ENCODE measurements at places on chromosomes 16 and 17.

DNA sequence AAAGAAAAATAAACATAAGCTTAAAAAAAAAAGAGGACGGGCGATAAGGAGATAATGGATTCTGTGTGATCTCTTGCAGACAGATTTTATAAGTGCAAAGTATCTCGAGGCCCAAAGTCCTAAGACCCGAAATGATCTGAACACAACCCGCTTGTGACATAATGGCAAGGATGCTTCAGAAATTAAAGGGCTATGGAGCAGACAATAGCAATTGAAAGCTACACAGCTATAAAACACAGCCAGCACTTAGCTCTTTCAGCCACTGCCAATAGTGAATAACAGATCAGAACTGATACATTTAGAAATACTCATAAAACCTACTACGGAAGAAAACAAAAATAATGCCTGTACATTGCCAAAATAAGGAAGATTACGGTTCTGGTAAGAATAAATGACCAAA is 117.5 kb downstream of the ZFHX3 start:
- DNase-seq: no peak

- DNase-seq: no peak
Observed at GRCh38 chr17:45120558-45120957, 11.8 kb downstream of the PLCD3 start.

GRCh38 chr17:18033442-18034099 is 5.4 kb downstream of the ATPAF2 start:
- DNase-seq: peak; percentile 79

GRCh38 chr17:55386796-55387332 is 34.8 kb downstream of the MMD start:
- DNase-seq: no peak

DNA sequence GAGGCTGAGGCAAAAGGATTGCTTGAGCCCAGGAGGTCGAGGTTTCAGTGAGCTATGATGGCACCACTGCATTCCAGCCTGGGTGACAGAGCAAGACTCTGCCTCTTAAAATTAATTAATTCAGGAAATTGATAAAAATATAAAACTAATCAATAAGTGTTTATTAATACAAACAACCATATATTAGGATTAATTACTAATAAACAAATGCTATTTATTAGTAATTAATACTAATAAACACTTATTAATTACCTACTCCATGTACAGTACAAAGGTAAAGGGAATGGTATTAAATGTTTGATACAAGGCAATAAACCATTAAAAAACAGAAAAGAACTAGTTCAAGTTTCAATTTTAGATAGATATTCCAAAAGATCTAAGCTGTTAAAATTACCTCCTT is 119.2 kb upstream of the C17orf78 start:
- no peak for DNase-seq

DNA sequence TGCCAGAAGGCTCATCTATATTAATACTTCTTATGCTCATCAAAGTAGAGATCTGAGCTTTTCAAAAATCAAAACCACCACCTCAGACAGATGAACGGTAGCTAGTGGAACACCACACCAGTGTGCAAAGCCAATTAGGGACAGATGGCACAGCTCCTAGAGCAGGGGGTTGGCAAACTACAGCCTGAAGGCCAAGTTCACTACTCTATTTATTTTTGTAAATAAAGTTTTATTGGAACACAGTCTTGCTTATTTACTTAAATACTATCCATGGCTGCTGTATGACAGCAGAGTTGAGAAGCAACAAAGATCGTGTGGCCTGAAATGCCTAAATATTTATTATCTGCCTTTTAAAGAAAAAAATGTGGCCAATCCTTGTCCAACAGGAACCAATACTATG is 56.8 kb downstream of the AMFR start:
- DNase-seq: no peak

GRCh38 chr16:8005096-8005860 is 585.0 kb downstream of the TMEM114 start:
- no peak for DNase-seq

GRCh38 chr16:19907161-19907992 is 22.7 kb upstream of the GPRC5B start:
- peak; percentile 53 for DNase-seq

DNA sequence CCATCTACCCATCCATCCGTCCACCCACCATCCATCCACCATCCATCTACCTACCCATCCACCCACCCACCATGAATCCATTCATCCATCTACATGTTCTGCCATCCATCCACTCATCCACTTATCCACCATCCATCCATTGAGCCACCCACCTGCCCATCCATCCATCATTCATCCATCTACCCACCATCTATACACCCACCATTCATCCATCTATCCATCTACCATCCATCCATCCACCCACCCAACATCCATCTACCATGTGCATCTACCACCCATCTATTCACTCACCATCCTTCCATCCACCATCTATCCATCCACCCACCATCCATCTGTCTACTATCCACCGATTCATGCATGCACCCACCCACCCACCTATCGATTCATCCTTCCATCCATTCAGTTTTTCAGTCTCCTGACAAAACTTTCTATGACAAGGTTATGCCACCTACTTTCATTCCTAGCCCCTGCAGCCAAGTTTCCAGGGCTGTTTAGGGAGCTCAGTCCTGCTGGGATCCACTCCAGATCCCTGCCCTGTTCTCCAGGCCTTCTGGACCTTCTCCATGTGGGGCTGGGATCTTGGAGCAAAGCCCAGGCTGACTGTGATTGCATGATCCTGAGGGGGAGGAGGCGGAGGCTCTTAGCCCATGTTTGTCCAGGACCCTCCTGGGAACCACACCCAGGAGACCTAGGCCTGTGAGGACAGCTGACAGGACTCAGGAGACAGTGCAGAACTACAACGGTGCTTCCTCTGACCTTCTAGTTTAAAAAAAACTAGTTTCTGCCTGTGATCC is 27.4 kb downstream of the BCO1 start:
- no peak for DNase-seq

GRCh38 chr17:30095507-30096244 is 20.9 kb upstream of the NSRP1 start:
- peak; percentile 45 for DNase-seq

GRCh38 chr16:74922150-74923138 is 62.5 kb downstream of the WDR59 start:
- no peak for DNase-seq

DNA sequence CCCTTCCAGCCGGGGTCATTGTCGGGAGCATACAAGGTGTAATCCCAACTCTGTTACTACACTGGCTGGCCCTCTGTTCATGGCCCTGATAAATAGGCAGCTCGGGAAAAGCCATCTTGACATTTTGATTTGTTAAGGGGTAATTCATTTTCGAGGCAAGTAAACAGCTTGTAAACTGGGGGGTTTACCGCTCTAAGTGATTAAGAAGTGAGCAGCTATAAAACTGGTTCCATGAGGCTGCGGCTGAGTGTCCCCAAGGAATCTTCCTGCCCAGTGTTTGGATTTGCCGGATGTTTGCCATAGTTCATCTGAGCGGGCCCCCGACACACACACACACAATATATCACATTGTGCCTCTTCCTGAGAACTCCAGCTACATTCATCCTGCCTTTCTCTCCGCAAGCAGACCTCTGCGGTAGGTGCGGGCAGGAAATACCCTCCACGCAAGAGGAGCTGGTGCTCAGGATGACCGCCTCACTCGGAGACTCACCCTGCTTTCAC is 92.2 kb downstream of the SOCS1 start:
- peak; percentile 77 for DNase-seq

DNA sequence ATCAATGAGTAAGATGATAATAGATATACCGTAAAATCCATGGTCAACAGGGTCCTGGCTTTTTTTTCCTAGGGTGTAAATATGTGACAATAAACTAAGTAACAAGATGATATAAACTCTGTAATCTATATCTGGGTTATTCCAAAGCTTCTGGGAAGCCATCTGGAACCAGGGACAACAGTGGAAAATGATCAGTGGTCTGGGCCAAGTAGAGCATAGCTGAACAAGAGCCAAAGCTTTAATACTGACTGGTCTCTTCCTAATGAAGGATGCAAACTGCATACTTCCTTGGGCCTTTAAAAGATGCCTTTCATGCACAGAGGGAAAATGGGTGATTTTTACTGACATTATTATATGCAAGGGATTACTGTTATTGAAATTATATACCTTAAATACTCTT is 8.9 kb downstream of the CA10 start:
- no peak for DNase-seq

DNA sequence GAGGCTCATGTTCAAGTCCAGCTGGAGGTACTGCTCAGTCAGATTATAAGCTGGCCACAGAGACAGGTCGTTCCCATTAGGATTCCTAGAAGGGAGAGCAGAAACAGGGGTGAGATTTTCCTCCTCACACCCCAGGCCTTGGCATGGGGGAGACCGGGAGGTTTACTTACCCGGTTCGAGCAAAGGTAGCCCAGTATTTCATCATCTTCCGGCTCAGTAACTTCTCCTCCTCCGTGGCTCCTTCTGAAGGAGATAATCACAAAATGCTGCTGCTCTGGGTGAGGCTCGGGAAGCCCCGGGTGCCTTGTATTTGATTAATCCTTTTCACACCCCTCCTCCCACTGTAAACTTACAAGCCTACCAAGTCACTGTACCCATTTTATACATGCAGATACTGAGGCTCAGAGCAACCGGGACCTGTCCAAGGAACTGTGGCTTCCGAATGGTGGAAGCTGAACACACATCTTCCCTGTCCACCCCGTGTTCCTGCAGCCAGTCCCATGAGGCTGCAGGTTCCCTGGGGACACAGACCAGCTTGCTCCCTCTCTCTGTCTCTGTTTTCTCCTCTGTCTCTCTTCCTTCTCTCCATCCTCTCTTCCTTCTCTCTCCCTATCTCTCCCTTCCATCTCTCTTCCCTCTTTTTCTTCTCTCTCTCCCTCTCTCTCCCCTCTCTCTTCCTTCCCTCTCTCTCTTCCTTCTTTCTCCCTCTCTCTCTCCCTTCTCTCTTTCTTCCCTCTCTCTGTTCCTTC is 13.9 kb upstream of the CES1 start:
- no peak for DNase-seq

GRCh38 chr17:21377705-21378396 is 1.7 kb downstream of the KCNJ12 start:
- DNase-seq: no peak

- no peak for DNase-seq
Observed at GRCh38 chr17:3913531-3914311, 2.5 kb downstream of the P2RX1 start.

GRCh38 chr16:89256651-89257254 is 39.2 kb downstream of the ZNF778 start:
- DNase-seq: peak; percentile 68

- no peak for DNase-seq
Observed at GRCh38 chr17:8459107-8459506, 23.4 kb downstream of the NDEL1 start.

- DNase-seq: no peak
Observed at GRCh38 chr16:5220705-5221104, 123.1 kb upstream of the EEF2KMT start.

- DNase-seq: no peak
Observed at GRCh38 chr16:83769397-83770008, 38.3 kb upstream of the HSBP1 start.

All from left kidney (tissue), 8 donors.